Endothelial cell of umbilical vein (primary cell): ENCODE measurements at places on chromosomes 12 and 14.

DNA sequence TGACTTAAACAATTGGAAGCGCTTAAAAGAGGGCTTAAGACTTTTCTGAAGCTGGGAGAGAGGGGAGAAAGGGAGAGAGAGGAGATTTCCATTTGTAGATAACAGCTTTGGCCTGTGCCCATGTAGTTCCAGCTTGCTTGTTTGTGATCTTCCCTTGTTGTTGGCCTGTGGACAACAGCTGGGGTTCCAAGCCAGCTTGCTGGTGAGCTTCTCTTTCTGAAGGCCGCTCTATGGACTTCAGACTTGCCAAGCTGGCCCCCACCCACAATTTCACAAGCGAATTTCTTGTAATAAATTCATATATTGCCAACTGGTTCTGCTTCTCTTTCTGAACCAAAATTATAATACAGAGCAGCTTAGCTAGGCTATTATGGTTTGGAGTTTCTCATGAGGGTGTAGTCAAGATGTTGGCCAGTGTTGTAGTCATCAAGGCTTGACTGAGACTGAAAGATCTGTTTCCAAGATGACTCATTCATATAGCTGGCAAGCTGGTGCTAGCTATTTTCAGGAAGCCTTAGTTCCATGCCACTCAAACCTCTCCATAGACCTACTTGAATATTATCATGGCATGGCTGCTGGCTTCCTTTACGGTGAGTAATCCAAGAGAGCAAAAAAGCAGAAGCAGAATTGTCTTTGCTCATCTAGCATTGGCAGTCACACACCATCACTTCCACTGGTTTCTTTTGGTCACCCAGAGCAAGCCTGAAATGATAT, 89.4 kb downstream of the ATP23 start:
- H3K27me3 ChIP-seq = no peaks in the 10 kb centered on the region
- H3K36me3 ChIP-seq = no peaks in the 10 kb centered on the region
- H3K4me1 ChIP-seq = no peaks in the 10 kb centered on the region
- H3K27ac ChIP-seq = no peak overlapping the region
- no peak overlapping the region for H3K4me3 ChIP-seq

DNA sequence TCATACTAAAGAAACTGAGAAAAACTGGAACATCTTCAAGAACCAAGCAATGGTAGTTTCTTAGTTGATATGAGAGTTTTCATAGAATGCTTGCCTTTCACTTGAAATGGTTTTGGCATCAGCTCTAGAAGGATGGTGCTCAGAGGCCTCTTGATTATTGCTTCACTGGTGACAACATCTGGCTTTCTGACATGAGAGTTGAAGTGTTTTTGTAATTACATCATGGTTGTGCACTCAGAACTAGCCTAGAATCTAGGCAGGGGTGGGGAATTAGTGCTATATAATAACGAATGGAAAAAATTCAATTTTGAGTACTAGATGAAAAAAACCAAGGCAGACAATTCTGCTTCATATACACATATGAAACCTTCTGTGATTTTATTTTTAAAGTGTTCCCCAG, 172.8 kb upstream of the LMNTD1 start:
- H3K27ac ChIP-seq = no peak overlapping the region
- H3K36me3 ChIP-seq = no peaks in the 10 kb centered on the region
- DNase-seq = no peak
- H3K4me3 ChIP-seq = no peak overlapping the region

- no peaks in the 10 kb centered on the region for H3K36me3 ChIP-seq
- H3K4me1 ChIP-seq = no peaks in the 10 kb centered on the region
- DNase-seq = no peak
- no peaks in the 10 kb centered on the region for H3K27me3 ChIP-seq
- no peak overlapping the region for H3K27ac ChIP-seq
Measured at GRCh38 chr12:99935608-99936007, 49.1 kb downstream of the ANKS1B start.

DNA sequence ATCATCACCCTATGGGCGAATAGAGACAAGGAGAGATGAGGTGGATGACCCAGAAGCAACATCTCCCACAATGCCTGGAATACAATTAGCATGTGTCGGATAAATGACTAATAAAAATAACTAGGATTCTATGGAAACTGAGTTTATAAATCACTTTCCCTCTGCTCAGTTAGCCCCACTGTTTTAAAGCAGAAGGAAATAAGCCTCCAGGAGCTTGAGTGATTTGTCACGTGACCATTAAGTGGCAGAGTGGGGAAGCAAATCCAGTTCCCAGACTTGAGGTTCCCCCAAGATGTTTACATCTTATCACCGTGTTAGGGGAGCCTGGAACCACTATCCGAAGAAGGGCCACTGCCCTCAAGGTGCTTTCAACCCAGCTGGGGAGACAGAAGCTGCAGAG, 136.5 kb upstream of the CCND2 start:
- H3K27ac ChIP-seq = no peak overlapping the region
- H3K4me3 ChIP-seq = no peak overlapping the region
- H3K4me1 ChIP-seq = no peaks in the 10 kb centered on the region
- no peak for DNase-seq

GRCh38 chr14:99806836-99807235, 13.6 kb downstream of the EML1 start:
- no peak for DNase-seq
- no peak overlapping the region for H3K27ac ChIP-seq
- no peak overlapping the region for H3K4me3 ChIP-seq
- H3K4me1 ChIP-seq = no peaks in the 10 kb centered on the region

DNA sequence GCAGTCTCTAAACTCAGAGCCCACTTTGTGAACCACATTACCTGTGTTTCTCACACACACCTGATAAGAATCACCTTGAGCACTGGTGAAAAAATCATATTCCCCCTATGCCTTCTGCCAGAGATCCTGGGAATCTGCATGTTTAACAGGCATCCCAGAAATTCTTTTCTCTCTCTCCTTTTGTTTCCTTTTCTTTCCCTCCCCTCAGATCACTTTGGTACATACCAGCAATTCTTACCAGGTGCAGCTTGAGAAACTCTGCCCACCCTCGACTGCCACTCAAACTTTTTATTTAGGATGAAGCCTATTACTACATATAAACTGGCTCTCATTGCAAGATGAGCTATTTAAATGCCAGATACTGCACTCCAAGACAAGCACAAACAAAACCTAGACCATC, 36.0 kb downstream of the HECTD4 start:
- no peak overlapping the region for H3K27ac ChIP-seq
- H3K4me3 ChIP-seq = no peak overlapping the region
- no peak for DNase-seq

DNA sequence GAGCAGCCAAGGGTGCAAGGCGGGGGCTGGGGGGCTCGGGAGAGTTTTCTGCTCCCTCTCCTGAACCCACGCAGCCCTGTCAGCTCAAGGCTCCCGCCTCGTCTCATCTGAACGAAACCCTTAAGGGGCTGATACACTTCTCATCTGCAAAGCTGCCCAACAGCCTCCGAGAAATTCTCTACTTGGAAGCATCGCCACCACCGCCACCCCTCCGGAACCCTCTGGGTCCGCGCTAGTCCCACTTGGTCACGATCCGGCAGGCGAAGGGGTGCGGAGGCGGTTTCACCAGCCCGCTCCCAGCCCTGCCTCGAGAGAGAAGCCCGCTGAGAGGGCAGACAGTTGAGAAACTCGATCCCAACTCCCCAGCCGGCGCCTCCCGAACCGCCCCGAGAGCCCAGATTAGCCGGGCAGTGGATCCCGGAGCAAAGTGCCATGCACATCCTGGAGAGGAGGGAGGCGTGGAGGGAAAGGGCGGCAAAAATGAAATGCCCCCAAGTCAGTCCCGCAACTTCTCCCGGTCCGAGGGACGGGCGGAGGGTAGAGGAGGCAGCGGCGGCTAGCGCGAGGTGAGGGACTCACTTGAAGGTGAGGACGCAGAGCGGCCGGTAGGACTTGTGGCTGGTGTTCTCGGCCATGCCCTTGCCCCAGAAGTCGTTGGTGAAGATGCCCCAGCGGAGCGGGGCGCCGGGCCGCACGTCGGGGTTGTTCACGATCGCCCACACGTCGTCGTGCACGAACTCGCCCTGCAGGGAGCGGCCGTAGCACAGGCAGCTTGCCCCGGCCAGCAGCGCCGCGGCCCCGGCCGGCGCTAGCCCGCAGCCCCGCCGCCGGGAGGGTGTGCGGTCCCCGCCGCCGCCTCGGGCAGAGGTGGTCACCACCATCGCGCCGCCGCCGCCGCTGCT, 620 bp downstream of the TMTC1 start:
- peak; percentile 49 for DNase-seq
- H3K4me3 ChIP-seq = peak overlapping the region; percentile 44
- peaks cover 16% of the 10 kb centered on the region for H3K4me1 ChIP-seq
- H3K27ac ChIP-seq = no peak overlapping the region
- H3K36me3 ChIP-seq = no peaks in the 10 kb centered on the region
- peaks cover 4% of the 10 kb centered on the region for H3K27me3 ChIP-seq

DNA sequence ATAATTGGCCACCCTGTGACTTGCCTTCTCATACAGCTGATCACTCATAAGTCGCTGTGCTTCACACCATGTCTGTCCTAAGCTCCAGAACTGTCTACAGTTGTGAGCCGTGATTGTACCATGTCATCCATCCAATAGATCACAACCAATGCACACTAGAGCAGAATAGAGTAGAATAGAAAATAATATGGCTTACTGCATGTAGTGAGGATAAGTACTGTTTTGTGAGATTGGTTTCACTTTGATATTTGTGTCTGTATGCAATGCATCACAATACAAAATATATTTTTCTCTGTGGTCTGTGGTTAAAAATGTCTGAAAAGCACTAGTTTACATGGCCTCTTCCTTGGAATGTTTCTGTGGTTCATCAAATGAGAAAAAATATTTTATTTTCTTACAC, 237.6 kb upstream of the PRKD1 start:
- no peaks in the 10 kb centered on the region for H3K27me3 ChIP-seq
- no peak for DNase-seq
- no peaks in the 10 kb centered on the region for H3K4me1 ChIP-seq
- no peak overlapping the region for H3K4me3 ChIP-seq
- no peak overlapping the region for H3K27ac ChIP-seq

DNA sequence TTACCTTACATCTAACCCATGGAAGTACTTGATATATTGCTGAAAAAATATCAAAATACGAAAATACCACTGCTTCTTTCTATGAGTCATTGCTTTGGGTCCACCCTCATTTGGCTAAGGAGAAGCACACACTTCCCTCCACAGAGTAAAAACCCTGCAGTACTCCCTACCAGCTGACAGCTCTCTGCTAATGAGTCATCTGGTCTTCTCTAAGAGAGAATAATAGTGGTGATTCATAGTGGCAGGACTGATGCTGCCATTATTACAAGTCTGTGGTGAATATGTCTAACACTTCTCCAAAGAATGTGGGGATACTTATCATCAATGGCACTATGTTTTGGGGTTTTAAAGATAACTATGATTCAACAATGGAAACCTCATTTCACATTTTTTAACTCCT, 90.7 kb downstream of the PPFIA2 start:
- no peak for DNase-seq
- H3K4me1 ChIP-seq = no peaks in the 10 kb centered on the region
- no peak overlapping the region for H3K4me3 ChIP-seq
- H3K36me3 ChIP-seq = no peaks in the 10 kb centered on the region

- H3K4me3 ChIP-seq = no peak overlapping the region
- H3K36me3 ChIP-seq = no peaks in the 10 kb centered on the region
- no peak overlapping the region for H3K27ac ChIP-seq
- H3K4me1 ChIP-seq = no peaks in the 10 kb centered on the region
- DNase-seq = no peak
Measured at GRCh38 chr14:95065411-95065810, 91.9 kb downstream of the DICER1 start.

- DNase-seq = no peak
- no peaks in the 10 kb centered on the region for H3K27me3 ChIP-seq
- no peaks in the 10 kb centered on the region for H3K36me3 ChIP-seq
Measured at GRCh38 chr12:113097716-113098440, 37.7 kb downstream of the RASAL1 start.

DNA sequence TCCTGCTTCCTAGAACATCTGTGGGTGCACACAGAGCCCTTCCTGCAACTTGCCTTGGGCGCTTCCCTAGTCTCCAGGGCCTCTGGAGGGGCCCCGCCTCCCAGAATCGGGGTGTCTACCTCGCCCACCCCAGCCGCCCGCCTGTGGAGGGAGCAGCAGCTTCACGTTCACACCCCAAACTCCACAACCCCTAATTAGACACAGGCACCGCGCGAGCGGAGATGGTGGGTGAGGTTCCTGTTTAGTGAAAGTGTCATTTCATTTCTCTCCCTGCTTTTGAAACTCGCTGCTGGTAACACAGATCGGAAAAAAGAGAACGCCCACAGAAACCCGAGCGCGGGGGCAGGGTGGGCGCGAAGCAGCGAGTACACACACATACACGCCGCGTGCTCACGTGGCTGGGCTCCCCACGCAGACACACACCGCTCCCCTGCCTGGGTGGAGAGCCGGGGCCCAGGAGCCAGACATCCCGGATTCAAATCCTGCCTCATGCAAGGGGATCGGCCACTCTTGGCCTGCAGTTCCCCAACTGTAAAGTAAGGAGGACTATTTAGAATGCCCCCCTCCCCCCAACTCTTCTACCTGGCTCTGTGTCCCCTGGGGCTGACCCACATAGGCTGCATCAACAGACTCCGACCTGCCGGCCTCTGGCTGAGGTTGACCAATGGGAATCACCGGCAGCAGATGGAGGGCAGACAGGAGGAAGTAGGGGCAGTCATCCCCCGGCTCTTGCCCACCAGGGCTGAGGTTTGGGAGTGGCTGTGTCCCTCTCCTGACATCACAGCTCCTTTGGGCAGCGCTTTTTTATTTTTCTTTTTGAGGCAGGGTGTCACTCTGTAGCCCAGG, 79.2 kb upstream of the NCOR2 start:
- H3K36me3 ChIP-seq = no peaks in the 10 kb centered on the region
- DNase-seq = no peak
- H3K4me1 ChIP-seq = peaks cover 6% of the 10 kb centered on the region
- H3K4me3 ChIP-seq = no peak overlapping the region
- H3K27me3 ChIP-seq = no peaks in the 10 kb centered on the region

GRCh38 chr12:55974308-55974730, 441 bp downstream of the RAB5B start:
- peak; percentile 47 for DNase-seq
- H3K36me3 ChIP-seq = peaks cover 1% of the 10 kb centered on the region
- peak overlapping the region; percentile 93 for H3K4me3 ChIP-seq
- peaks cover 27% of the 10 kb centered on the region for H3K4me1 ChIP-seq
- H3K27me3 ChIP-seq = no peaks in the 10 kb centered on the region

- no peak overlapping the region for H3K27ac ChIP-seq
- peak; percentile 61 for DNase-seq
- no peak overlapping the region for H3K4me3 ChIP-seq
- peaks cover 53% of the 10 kb centered on the region for H3K27me3 ChIP-seq
- no peaks in the 10 kb centered on the region for H3K4me1 ChIP-seq
- H3K36me3 ChIP-seq = no peaks in the 10 kb centered on the region
Measured at GRCh38 chr12:48988030-48988649, 10.0 kb downstream of the WNT1 start.

- DNase-seq = no peak
- H3K36me3 ChIP-seq = no peaks in the 10 kb centered on the region
- no peak overlapping the region for H3K27ac ChIP-seq
- peaks cover 14% of the 10 kb centered on the region for H3K4me1 ChIP-seq
- H3K27me3 ChIP-seq = peaks cover 5% of the 10 kb centered on the region
- H3K4me3 ChIP-seq = no peak overlapping the region
Measured at GRCh38 chr12:57460841-57461275, 1.3 kb downstream of the GLI1 start.
